DND-41 (cell line): ENCODE measurements at places on chromosomes 2 and 18.

DNA sequence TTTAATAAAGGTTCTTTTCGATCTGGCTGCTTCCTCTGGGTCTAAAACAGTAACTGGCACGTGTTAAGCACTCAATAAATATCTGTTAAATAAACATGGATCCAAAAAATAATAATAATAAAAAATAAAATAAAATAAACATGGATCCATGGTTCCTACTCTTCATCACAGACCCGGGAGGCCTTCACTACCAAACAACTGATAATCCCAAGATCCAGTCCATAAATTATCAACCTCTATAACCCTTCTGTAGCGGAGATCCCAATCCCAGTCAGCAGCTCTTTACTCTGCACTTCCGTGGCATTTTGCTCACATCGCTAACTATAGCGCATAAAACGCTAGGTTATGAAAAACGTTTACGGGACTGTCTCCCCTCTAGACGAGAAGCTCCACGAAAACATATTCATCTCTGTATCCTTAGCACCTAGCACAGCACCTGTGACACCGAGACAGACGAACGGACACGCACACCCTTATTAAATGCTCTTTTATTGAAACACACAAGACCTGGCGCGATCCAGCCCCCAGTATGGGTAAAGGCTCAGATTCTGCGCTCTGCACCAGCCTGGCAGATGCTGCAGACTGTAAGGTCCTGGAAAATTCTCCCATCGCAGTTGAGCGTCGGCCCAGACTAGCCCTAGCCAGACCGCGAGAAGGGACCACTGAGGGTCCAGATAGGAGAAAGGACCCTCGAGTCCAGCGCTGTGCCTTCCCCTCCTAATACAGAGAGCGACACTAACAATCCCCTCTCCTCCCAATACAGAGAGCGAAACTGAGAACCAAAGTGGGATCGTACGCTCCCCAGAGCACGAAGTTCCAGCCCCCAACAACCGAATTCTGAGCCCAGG is 770 bp downstream of the NBAS start:
- H3K4me3 ChIP-seq: peak overlapping the region; percentile 92
- peak overlapping the region; percentile 74 for H3K27ac ChIP-seq
- no peaks in the 10 kb centered on the region for H3K36me3 ChIP-seq

- DNase-seq: no peak
- H3K27me3 ChIP-seq: peaks cover 5% of the 10 kb centered on the region
- no peak overlapping the region for H3K27ac ChIP-seq
- H3K4me1 ChIP-seq: no peaks in the 10 kb centered on the region
These were observed 18.3 kb upstream of the LNPK start for GRCh38 chr2:176020400-176020799.

GRCh38 chr2:158894078-158894477 is 74.4 kb upstream of the TANC1 start:
- no peaks in the 10 kb centered on the region for H3K36me3 ChIP-seq
- DNase-seq: no peak
- H3K27ac ChIP-seq: no peak overlapping the region
- H3K4me3 ChIP-seq: no peak overlapping the region

- H3K36me3 ChIP-seq: no peaks in the 10 kb centered on the region
- DNase-seq: peak; percentile 59
- H3K27me3 ChIP-seq: no peaks in the 10 kb centered on the region
- H3K4me1 ChIP-seq: no peaks in the 10 kb centered on the region
- no peak overlapping the region for H3K4me3 ChIP-seq
These were observed 82.1 kb downstream of the TNP1 start for GRCh38 chr2:216777637-216778273.

GRCh38 chr18:10792181-10792580 is 266.4 kb downstream of the NAPG start:
- peaks cover 7% of the 10 kb centered on the region; the same call in 1 of the 2 replicates for H3K4me1 ChIP-seq
- no peak for DNase-seq
- no peak overlapping the region for H3K27ac ChIP-seq
- H3K36me3 ChIP-seq: no peaks in the 10 kb centered on the region
- H3K4me3 ChIP-seq: no peak overlapping the region
- peaks cover 5% of the 10 kb centered on the region for H3K27me3 ChIP-seq

- H3K4me3 ChIP-seq: no peak overlapping the region
These were observed 16.8 kb upstream of the LYPD6 start for GRCh38 chr2:149313512-149313972.

- H3K36me3 ChIP-seq: no peaks in the 10 kb centered on the region
- no peak overlapping the region for H3K4me3 ChIP-seq
- peaks cover 32% of the 10 kb centered on the region for H3K27me3 ChIP-seq
- no peak for DNase-seq
- H3K4me1 ChIP-seq: no peaks in the 10 kb centered on the region
- no peak overlapping the region for H3K27ac ChIP-seq
These were observed 34.3 kb upstream of the LGALSL start for GRCh38 chr2:64419596-64420165.

DNA sequence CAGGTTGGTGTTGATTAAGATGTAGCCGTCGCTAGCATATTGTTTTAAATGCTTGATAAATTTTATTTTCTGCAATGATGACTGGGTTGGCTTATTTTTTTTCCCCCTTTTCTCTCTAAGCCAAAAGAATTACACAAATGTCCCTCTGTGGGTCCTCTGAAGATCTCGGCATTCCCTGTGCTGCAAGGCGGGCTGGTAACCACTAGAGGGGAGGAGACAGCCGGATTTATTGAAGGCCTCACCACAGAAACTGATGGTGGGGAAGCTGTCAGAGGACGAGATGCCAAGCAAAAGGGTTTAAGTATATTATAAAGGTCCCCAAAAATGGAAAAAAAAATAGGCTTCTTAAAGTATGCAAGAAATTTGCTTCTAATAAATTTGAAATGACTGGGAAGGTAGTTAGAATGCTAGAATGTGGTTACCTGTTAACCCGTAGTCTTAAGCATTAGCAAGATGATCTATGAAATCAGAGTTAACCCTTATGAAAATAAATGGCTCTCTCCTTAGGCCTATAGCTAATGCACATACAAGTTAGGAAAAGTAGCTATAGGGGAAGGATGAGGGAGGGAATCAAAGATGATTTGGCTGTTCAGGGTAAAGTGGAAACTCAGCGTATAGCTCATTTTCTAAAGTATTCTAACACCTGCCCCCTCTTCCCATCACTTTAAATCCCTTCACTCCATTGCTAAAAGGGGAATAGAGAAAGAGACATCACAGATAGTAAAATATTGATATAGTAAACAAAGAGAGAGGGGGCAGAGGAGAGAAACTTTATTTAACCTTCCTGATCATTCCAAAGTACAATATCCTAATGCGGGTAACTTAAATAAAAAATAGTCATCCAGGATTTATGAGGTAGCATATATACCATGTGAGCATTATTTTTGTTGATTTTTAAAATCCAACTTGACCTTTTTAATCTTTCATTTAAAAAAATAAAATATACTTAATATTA is 894.5 kb upstream of the POU3F3 start:
- no peaks in the 10 kb centered on the region for H3K4me1 ChIP-seq
- no peaks in the 10 kb centered on the region for H3K36me3 ChIP-seq
- no peak overlapping the region for H3K27ac ChIP-seq
- H3K27me3 ChIP-seq: no peaks in the 10 kb centered on the region

DNA sequence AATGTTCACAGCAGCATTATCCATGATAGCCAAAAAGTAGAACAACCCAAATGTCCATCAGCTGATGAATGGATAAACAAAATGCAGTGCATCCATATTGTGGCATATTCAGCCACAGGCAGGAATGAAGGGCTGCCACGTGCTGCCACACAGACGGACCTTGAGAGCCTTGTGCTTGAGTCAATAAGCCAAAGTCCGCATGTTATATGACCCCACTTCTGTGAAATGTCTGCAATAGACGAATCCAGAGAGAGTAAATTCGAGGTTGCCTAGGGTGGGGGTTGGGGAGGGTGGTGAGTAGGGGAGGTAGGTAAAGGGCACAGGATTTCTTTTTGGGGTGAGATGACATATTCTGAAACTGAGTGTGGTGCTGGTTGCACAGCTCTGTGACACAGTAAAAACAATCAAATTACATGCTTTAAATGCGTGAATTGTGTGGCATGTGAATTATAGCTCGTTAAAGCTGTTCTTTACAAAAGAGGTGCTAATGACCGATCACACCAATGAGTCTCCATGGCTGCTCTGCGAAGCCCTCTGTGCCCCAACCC is 38.9 kb upstream of the LDLRAD4 start:
- DNase-seq: no peak
- no peaks in the 10 kb centered on the region for H3K36me3 ChIP-seq
- H3K27ac ChIP-seq: no peak overlapping the region
- no peaks in the 10 kb centered on the region for H3K4me1 ChIP-seq
- H3K27me3 ChIP-seq: no peaks in the 10 kb centered on the region

DNA sequence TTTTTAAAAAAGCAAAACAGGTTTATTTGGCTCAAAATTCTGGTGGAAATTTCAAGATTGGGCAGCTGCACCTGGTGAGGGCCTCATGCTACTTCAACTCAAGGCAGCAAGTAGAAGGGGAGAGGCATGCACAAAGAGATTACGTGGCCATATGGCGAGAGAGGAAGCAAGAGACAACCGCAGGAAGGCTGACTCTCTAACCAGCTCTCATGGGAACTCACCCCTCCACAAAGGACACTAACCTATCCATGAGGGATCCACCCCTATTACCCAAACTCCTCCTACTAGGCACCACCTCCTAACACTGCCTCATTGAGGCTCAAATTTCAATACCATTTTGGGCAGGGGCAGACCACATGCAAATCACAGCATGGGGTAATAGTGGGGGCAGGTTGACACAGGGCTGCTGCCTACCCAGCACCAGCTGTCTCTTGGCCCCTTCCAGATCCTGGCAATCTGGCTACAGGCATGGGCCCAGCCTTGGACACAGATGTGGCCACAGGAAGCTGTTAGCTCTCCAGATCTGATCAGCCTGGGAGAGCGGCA is 2.0 kb upstream of the CAPN10 start:
- H3K36me3 ChIP-seq: peaks cover 14% of the 10 kb centered on the region
- H3K27ac ChIP-seq: peak overlapping the region; percentile 88
- peak; percentile 78 for DNase-seq
- H3K4me1 ChIP-seq: peaks cover 48% of the 10 kb centered on the region
- H3K4me3 ChIP-seq: no peak overlapping the region
- H3K27me3 ChIP-seq: no peaks in the 10 kb centered on the region

DNA sequence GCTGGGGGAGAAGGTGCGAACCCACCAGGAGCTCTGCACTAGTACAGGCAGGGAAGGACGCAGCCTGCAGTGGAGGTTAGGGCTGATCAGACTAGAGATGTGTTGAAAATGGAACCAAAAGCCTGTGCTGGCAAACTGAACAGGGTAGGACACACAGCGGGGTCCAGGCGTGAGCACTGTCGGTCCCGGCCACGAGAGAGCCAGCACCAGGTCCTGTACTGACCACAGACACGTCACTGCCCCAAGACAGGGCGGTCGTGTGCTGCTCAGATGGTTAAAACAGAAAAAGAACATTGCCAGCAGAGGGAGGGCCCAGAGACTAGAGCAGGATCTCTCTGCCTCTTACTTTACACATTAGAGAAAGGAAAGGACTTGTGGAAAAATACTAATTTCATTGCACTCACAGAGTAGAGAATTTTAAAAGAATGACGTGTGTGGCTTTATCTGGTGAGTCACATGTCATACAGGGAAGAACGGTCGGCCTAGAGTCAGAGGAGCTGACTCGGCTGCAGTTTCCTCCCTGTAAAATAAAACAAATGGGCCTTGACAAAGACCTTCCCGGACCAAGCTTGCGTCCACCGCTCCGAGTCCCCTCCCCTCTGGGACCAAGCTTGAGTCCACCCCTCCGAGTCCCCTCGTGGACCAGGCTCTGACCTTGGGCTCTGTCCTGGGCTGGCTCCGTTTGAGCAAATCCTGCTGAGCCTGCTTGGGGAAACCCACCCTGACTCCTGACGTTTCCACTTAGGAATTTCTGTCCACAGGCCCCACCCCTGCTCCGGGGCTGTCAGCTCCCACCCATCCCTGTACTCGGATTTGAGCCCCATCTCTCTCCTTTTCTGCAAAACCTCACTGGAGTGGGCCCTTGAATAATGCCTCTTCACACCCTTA is 16.7 kb upstream of the ADI1 start:
- H3K27me3 ChIP-seq: no peaks in the 10 kb centered on the region
- DNase-seq: no peak
- H3K4me1 ChIP-seq: no peaks in the 10 kb centered on the region
- H3K36me3 ChIP-seq: peaks cover 16% of the 10 kb centered on the region
- no peak overlapping the region for H3K4me3 ChIP-seq

DNA sequence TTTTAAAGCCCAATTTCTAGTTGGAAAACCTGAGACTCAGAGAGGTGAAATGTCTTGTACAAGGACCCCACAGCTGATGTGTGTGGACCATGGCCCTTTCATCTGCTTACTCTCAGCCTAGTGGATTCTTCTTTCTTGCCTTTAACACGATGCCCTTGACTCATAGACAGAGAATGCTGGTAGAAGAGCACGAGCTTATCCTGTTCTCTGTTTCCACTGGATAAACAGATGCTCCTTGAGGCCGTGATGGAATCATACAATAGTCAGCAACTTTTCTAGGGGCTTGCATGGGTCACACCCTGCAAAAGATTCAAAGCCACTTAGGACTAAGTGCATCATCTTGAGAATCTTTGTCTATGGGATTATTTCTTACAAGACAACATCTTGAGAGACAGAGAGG is 50.9 kb downstream of the MYCN start:
- no peaks in the 10 kb centered on the region for H3K36me3 ChIP-seq
- no peak for DNase-seq
- H3K27me3 ChIP-seq: no peaks in the 10 kb centered on the region

GRCh38 chr2:42492691-42493467 is 903 bp downstream of the KCNG3 start:
- H3K36me3 ChIP-seq: no peaks in the 10 kb centered on the region
- no peak for DNase-seq
- no peak overlapping the region for H3K27ac ChIP-seq
- H3K4me3 ChIP-seq: no peak overlapping the region
- H3K4me1 ChIP-seq: peaks cover 13% of the 10 kb centered on the region

GRCh38 chr2:239121600-239122012 is 273.7 kb downstream of the TWIST2 start:
- DNase-seq: no peak
- H3K27ac ChIP-seq: no peak overlapping the region
- no peak overlapping the region for H3K4me3 ChIP-seq
- no peaks in the 10 kb centered on the region for H3K4me1 ChIP-seq
- H3K27me3 ChIP-seq: no peaks in the 10 kb centered on the region

- H3K36me3 ChIP-seq: no peaks in the 10 kb centered on the region
- H3K27me3 ChIP-seq: no peaks in the 10 kb centered on the region
- DNase-seq: no peak
- no peak overlapping the region for H3K27ac ChIP-seq
- no peaks in the 10 kb centered on the region for H3K4me1 ChIP-seq
These were observed 280.2 kb upstream of the SOX11 start for GRCh38 chr2:5412001-5412400.

DNA sequence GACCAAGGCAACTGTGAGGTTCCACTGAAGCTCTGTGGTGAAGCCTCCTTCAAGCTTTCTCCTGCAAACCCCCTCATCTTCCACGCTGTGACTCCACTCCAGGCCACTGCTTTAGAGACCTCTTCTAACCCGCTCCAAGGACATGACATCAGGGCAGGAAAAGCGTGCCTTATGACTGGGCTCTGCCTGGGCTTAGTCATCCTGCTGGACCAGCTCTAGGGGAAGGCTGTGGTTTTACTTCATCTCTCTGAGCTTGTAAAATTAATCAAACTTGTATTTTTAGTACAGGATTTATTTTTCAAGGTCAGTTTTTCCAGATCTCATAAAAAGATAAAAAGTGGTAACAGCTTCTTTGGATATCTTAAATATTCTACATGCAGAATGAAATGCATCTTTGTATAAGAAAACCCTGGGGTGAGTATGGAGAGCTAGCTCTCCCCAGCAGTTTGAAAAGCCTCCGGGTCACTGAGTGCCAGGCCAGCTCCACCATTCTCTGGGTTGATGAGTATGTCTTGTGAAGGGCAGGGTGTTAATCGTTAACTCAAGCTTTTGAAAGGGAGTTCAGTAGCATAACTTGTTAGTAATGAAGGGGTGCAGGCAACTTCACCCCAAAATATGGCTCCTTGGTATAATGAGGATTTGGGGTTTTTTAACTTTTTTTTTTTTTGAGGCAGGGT is 33.1 kb upstream of the YPEL5 start:
- DNase-seq: no peak
- H3K36me3 ChIP-seq: no peaks in the 10 kb centered on the region
- no peaks in the 10 kb centered on the region for H3K4me1 ChIP-seq
- H3K27me3 ChIP-seq: no peaks in the 10 kb centered on the region
